Stimulated activated CD4-positive, alpha-beta T cell treated with anti-CD3 and anti-CD28 coated beads, TNF-alpha, amount 100 ng/mL, for 1 hour (primary cell): ENCODE measurements at places on chromosomes 4 and X.

DNA sequence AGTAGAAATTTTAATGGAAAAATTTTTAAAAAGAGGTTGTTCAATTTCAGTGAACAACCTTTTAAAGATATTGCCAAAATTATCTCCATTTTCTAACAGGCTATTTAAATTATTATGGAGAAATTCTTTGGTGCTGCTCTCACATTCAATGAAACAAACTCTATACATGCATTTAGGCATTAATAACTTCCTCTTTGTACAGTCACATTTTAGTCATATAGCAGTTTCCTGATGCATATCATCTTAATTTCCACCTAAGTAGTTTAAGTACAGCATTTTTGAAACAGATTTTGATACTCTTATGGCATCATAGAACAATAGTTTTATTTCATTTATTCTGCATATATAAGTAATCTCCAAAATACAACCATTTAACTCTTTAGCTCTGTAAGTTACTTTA, 500.1 kb downstream of the STPG2 start:
- no peak for DNase-seq

GRCh38 chr4:2781911-2782310, 11.0 kb upstream of the SH3BP2 start:
- DNase-seq, result no peak

GRCh38 chrX:110032534-110033147, 29.7 kb downstream of the TMEM164 start:
- no peak for DNase-seq

DNA sequence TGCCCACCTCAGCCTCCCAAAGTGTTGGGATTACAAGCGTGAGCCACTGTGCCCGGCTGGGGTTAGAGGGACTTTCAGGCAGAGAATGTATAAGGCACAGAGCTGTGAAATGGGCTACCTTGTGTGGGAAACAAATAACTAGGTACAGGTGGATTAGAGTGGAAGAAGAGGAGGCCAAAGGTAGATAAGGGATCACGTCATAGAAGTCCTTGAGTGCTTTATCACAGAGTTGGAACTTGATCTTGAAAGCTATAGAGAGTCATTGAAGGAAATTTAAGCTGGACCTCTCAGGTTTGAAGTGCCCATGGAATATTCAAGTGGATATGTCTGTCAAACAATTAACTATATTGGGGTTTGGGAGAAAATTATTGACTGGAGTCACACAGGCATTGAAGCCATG, 8.4 kb downstream of the N4BP2 start:
- DNase-seq, result no peak

GRCh38 chr4:89427782-89428181, 120.2 kb upstream of the GPRIN3 start:
- DNase-seq, result no peak

DNA sequence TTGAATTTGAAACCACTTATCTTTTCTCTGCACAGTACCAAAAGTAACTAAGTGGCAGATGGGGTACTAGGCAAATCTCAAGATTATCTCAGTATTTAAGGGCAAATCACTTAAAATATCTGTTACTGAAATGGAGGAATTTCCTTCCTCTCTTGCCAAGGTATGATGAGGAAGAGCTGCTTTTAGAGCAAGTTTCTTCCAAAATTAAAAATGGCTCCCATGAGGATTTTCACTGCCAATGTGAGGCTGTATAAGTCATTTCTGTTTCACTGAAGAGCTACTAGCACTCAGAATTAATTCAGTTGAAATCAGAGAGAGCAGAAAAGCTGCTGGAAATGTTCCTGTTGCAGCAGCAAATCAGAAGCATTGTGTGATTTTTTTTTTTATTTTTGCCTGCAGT, 43.4 kb downstream of the GABRB1 start:
- no peak for DNase-seq

DNA sequence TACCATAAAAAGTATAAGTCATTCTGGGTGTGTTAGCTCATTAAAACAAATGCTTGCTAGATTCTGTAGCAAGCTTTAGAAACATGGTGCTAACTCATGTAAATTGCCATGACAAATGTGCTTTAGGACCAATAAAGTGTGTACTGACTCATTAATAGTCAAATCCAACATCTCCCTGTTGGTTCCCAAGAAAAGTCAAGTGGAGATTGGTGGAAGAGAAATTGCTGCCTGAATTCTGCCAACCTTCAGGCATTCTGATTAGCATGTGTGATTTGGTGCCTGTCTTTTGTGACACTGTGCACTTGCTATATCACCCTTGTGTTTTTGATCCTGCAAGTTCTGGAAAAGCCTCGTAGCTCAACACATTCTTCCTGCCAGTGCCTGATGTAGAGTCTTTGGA, 503.8 kb upstream of the BOD1L1 start:
- DNase-seq, result no peak
